ENCODE measurements at places on chromosomes 13 and 19.

GRCh38 chr19:5953680-5954213 lies 24.2 kb downstream of the RANBP3 start:
- DNase-seq, result no peak

- no peak for DNase-seq
Observed at GRCh38 chr19:2003874-2004273, 11.6 kb downstream of the BTBD2 start.

DNA sequence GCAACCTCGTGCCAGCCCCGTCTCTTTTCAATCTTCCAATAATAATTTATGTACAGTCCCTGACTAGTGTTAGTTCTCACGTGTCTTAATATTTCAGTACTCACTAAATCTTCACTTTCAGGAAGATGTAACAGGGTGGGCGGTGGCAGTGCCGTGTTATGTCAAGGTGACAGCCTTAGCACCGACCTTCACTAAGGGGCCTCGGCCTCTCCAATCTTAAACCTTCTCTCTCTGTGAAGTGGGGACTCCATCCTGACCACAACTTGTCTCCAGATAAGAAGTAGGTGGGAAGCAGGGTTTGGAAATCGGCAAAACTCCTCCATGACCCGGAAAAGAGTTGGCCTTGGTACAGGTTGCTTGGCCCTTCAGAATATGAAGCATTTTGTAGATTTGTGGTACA lies 1.8 kb downstream of the RPS19 start:
- DNase-seq, result no peak

DNA sequence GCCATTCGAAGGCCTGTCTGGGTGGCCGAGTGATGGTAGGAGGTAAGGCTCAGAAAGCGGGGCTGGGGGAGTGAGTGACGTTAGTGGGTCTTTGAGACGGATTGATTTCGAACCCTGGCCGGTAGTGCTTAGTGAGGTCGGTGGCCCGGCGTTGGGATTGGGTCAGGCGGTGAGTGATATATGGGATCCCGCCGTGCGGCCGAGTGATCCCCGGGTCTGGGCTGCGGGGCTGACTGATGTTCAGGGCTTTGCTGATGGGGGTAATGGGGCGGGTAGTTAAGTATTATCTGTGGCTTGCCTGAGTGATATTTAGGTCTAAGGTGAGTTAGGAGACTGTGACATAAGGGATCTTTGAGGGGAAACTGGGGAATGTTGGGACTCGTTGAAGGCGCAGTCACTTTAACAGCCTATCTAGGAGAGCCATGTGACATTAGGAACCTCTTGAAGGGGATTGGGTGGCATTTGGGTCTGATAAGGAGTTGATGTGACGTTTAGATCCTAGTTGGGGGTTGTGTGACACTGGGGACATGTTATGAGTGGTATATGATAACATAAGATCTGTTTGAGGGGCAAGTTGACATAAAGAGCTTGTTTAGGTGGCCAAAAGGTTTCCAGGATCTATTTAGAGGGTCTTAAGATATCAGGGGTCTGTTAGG lies 543 bp downstream of the PSMC4 start:
- no peak for DNase-seq

DNA sequence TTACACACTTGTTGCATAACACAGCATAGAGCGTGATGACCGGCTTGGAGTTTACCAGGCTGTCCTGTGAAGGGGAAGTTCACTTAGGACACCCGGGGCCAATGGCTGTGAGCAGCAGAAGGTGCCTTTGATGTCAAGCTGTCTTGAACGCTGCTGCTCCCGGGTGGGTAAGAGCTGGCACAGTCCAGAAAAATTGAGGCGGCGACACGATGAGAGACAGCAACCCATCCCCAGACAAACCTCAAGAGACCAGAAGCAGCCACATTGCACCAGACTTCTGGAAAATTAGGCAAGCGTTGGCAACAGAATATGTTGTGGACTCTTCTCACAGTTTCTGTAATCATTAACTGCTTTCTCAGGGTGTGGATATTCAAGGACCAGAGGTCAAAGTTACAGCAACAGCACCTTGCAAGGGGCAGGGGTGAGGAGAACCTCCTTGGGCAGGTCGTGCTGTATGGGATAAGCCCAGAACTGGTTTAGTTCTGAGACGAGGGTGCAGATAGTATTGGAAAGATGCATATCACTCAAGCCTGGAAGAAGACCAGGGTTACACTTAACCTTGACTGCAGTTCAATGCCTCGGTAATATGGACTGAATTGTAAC lies 10.1 kb downstream of the NFILZ start:
- DNase-seq, result no peak

DNA sequence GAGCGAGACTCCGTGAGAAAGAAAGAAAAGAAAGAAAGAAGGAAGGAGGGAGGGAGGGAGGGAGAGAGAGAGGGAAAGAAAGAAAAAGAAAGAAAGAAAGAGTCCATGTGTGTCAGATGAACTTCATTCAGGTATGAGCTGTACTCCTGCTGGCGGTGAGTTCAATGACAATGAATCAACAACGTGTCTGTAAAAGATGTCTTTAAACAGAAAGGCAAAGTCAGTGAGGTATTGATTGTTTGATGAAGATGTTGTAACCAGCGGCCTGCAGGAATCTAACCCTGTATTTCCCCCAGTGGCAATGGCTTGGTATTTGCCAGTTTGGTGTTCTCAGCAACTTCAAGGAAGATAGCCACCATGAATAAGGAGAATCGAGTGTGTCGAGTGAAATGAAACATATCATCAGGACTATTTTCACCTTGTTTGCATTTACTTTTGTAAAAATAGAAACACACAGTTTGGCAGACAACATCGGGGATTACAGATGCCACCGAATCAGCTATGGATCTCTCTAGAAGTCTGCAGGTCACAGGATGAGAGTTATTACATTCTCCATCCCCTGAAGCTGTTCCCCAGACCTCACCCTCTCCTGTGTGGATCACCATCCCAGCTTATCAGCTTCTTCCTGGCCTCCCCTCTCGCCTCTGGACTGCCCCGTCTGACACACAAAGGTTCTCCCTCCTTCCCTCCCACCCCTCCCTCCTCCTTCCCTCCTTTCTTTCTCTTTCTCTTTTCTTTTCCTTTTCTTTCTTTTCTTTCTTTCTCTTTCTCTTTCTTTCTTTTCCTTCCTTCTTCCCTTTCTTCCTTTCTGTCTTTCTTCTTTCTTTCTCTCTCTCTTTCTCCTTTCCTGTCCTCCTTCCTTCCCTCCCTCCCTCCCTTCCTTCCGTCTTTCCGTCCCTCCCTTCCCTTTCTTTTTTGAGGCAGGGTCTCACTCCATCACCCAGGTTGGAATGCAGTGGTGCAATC lies 8.2 kb upstream of the SBK3 start:
- no peak for DNase-seq

DNA sequence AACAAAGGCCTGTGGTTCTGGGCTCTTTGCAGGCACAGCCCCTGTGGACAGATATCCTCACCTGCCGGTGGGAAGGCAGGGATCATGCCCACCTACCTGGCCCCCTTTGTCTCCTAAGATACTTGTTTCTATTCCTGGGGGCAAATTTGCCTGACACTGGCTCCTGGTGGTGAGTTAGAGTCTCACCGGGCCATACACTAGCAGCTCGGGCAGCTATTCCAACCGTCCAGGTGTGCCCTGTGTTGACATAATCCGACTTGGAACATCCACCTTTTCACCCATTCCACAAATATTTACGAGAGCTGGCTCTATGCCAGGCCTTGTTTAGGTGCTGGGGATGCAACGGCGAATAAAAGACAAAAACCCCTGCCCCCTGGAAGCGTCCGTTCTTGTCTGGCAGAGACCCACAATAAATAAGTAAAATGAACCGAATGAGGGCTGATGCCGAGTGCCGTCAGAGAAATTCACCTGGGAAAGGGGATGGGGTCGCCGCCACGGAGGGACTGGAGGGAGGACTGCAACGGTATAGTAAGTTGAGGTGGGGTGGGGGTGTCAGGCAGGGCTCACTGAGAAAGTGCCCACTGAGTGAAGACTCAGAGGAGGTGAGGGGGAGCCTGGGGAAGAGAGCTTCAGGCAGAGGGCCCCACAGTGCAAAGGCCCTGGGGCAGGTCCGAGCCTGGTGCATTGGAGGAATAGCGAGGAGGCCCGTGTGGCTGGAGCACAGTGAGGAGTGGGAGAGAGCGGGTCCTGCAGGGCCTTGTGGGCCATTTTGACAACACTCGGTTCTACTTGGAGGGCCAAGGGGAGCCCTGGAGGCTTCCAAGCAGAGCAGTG lies 43.2 kb upstream of the RANBP3 start:
- no peak for DNase-seq

DNA sequence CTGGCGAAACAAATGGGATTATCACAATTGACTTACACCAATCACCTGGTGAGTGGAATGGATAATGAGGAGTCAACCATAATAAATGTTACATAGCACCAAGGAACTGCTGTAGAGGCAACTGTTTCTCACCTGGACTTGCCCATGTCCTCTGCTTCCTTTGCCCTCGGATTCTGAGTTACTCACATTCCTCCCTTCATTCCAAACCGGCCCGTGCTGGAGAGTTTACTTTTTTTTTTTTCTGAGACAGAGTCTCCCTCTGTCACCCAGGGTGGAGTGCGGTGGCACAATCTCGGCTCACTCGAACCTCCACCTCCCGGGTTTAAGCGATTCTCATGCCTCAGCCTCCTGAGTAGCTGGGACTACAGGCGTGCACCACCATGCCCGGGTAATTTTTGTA lies 41.5 kb upstream of the TSC22D1 start:
- no peak for DNase-seq

DNA sequence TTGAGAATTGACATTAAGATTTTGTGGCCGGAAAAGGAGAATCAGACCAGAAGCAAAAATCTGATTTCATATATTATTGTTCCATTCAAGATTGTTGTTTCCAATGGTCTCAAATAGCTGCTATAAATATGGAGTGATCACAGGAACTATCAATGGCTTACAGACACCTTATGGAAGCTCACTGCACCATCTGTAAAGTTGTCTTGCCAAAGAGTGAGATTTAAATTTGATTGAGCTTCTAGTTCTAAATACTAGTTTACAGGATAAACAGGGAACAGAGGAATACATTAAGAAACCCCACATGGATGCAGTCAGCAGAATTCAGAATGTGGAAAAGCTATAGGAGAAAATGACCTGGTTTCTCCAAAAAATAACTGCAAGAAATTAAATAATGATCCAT lies 47.0 kb upstream of the CALM3 start:
- DNase-seq, result no peak

- no peak for DNase-seq
Observed at GRCh38 chr19:38277549-38277948, 13.2 kb downstream of the SPINT2 start.

GRCh38 chr19:47419030-47419783 lies at the start of gene MEIS3:
Gene MEIS3 (minus strand): TSS chr19:47419527. CDS start chr19:47419081, 446 bp downstream.
- no peak for DNase-seq

GRCh38 chr13:45918597-45918996 lies 67.0 kb upstream of the SIAH3 start:
- no peak for DNase-seq

DNA sequence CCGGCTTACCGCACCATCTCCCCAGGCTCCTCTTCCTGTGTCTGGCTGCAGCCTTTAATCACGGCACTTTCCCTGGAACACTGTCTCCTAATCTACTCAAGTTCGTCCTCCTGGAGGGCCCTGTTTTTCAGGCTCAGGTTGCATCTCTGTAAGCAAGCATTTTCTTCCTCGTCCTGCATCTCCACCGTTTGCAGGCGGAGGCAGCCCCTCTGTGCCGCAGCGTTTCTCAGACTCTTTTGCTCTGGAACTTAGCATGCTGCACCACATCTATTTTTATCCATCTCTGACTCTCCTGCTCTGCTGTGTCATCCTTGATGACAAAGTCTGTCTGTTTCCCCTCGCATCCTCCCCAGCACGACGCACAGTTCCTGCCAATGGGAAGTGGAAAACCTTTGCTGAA lies 117.5 kb downstream of the ATP8A2 start:
- DNase-seq, result no peak

DNA sequence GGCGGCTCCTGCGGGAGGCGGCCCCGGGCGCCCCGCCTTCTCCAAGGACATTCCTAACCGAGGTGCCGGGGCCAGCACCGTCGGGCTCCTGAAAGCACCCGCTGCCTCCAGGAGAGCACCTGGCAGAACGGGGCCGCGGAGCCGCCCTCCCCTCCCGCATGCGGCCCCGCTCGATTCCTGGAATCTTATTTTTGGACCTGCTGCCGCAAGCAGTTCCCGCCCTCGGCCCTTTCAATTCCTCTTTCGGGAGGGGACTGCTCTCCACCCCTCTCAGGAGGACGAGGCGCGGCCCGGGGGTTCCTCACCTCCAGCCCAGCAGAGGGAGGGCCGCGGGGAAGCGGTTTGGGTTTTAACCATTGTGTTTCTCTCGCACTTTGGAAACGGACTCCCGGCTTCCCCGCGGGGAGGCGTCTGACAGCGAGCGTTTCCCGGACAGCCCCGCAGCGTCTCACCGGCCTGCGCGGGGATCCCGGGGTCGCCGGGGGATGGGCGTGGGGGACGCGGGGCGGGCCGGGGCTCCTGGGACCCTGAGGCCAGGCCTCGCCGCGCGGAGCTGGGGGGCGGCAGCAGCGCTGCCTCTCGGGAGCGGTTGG lies 849 bp downstream of the GAS6 start:
- no peak for DNase-seq

GRCh38 chr13:24032674-24033073 lies 127.8 kb upstream of the SPATA13 start:
- DNase-seq, result no peak

GRCh38 chr13:62706048-62706447 lies 1290.4 kb upstream of the PCDH20 start:
- no peak for DNase-seq

DNA sequence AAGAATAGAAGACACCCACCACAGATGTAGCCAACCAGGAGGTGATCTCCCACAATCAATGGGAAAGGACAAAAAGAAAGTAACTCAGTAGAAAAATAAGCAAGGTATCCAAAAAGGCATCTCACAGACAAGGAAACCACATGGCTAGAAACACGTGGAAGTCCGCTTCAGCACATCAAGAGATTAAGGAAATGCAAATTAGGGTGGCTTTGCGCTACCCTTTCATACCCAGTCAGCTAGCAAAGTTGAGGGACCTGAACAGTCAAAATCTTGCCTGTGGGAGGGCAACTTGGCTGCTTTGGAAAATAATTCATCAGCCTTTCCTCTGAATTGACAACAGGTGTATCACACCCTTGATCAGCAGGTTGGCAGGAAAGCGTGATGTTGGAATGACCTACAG lies 11.6 kb upstream of the UQCR11 start:
- no peak for DNase-seq

DNA sequence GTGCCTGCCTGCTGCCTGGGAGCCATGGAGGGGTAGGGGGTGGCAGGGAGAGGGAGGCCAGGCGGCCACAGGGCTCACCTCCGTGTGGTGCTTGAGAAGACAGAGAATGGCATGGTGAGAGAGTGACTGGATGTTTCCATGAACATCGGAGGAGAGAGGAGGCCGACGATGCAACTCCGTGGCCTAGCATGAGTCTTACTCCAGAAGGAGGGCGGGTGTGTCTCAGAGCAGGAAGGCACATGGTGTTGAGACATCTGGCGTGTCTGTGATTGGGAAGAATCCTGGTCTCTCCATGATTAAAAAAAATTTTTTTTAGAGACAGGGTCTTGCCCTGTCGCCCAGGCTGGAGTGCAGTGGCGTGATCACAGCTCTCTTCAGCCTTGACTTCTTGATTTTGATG lies 5.1 kb downstream of the IRGC start:
- DNase-seq, result no peak

Measured in stimulated activated CD4-positive, alpha-beta T cell treated with anti-CD3 and anti-CD28 coated beads, Interleukin-12 subunit alpha, Interleukin-12 subunit beta, amount 100 ng/mL, for 4 hours (primary cell).